ENCODE measurements at places on chromosomes 16 and 17.

DNA sequence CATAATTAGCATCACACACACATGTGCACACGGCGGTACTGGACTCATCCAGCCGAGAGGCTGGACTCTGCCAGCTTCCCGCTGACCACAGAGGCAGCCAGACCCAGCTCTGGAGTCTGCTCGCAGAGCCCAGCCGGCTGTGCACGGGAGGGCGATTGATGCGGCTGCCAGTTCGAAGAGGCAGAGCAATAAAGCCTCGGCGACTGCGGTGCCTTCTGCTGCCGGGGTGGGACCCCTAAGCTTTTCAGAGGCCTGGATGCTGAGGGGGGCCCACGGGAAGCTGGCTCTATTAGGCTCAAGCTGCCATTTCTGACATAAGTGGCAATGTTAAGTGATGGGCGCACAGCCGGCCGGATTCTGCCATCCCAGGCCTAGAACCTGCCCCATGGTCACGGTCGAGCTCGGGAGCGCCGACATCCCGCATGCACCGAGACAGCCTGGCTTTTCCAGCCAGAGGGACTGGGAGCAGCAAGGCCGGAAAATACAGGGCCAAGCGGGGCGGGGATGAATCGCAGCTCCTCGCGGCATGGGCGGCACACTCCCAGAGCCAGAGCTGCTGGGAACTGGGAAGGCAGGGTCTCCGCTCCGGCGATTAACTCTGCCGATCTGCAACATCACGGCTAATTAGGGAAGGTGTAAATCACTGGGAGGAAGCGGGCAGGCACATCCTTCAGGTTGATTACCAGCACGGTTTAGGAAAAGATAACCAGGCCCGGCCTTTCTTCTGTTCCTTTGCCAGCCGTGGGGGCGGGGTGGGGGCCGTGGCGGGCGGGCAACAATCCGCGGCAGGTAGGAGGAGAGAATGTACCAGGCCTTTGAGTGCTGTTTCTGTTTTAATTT is 57.7 kb downstream of the TBC1D16 start:
- DNase-seq = no peak

DNA sequence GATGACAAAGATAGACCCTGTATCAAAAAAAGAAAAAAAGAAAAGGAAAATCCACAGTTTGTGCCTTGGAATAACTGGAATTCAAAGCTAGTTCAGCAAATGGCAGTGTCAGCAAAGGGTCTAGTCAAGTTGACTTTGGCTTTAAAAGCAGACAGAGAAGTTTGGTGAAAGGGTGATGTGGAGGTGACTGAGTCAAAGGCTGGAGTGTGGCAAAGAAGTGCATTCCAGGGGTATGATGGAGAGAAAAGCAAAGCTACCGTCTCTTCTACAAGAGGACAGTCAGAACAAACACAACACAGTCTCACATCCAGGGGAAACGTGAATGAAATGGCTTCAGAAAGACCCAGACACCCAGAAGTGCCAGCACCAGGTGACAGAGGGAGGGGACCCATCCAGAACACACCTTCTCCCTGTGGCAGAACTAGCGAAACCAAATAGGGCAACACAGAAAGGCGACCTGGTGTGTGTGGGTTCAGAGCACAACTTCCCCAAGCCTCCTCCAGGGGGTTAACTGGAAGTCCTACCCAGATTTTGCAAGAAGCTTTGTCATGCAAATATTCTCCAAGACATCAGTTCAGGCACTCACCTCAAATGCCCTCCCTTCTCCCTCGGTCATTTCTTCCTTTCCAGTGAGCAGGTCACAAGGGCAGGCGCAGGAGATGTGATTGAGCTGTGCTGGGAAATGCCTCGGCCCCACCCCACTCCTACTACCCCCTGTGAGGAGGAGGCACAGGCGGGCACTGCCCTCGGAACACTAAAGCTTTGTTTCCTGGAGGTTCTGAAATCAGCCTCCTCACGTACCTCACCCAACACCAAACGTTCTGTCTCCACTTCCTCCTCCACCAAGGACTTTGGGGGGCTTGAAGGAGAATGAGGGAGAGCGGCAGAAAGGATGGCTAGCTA is 481.9 kb downstream of the SOX9 start:
- no peak for DNase-seq

GRCh38 chr17:6077752-6078151 is 7.6 kb downstream of the WSCD1 start:
- no peak for DNase-seq

DNA sequence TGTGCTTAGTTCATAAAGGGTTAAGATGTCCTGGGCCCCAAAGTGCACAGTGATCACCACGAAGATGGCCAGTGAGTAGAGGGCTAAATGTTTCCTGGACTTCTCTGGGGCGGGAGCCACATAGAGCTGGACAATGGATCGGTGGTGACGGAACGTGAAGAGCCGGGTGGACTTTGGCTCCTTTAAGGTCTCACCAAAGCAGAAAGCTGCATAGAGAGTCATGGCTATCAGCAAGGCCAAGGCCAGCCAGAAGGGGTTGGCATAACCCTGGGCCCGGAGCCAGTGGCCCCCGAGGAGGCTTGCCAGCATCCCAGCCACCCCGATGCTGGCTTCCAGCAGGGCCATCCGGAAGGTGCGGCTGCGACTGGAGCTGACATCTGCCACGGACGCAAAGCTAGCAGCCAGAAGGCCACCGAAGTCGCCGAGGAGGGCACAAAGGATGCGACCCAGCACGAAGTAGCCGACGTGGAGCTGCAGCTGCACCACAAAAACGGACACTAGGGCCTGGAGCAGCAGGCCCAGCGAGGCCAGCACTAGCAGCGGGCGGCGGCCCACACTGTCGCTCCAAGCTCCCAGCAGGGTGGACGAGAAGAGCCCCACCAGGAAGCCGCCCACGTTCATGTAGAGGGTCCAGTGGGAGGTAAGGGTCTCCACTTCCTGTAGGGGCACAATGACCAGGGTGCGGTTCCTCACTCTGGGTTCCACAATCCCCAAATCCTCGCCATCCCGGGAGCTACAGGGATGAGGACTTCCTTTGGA is 1.0 kb downstream of the SLC46A1 start:
- no peak for DNase-seq

GRCh38 chr16:65771707-65772106 is 594.8 kb upstream of the CDH5 start:
- no peak for DNase-seq

Measured in GM10248 (cell line).